Stimulated activated CD4-positive, alpha-beta T cell treated with anti-CD3 and anti-CD28 coated beads, Interleukin-4, amount 100 ng/mL, for 4 hours (primary cell): ENCODE measurements at places on chromosomes 3 and 15.

- DNase-seq, result no peak
These were observed 17.9 kb downstream of the DNAH1 start for GRCh38 chr3:52333869-52334557.

DNA sequence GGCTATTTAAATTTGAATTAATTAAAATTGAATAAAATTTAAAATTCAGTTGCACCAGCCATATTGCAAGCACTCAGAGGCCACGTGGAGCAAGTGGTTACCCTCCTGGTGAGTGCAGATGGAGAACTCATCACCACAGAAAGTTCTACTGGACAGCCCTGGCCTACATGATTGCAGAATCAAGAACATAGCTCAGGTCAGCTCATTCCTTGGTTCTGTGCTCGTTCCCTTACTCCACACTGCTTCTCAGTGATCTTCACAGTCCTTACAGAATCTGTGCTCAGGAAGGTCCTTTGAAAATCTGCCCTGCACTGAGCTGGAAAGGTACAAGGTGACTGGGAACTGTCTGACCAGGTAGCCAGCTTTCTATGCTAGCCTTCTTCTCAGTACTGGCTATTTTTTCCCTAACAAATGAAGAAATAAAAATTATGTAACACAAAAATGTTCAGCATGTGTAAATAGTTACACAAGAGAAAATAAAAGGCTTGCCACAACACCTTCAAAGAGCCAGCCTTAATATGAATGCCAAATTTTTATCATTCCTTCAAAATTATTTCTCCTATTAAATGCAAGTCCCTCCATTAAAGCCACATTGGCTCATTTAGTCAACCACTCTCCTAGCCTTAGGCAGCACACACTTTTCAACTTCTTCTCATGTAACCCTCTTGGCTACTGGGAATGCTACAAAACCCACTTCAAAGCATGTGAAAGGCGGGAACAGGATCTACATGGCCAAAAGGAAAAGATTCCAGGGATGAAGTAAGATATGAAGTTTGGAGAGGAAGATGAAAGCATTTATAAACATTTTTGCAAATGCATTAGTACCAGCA is 326.4 kb upstream of the WNT5A start:
- DNase-seq, result no peak

GRCh38 chr3:186453531-186453930 is 90.6 kb downstream of the CRYGS start:
- no peak for DNase-seq

GRCh38 chr15:47035475-47036406 is 681.6 kb upstream of the SEMA6D start:
- DNase-seq, result no peak

DNA sequence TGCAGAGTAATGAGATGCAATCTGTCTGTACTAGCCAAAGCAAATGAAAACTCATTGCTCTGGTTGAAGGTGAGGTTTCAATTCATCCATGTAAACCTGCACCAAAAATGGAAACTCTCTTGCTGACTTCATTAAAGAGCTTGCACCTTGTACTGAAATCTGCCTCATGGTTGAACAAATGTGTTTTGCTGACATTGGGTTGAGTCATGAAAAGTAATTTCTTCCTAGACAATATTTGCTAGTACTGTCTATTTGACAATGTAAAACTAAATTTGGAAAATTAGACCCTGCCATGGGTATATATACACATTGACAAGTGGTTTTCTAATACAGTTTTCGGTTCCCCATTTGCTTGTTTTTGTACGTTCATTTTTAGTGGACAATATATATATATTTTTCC is 33.3 kb downstream of the RYR3 start:
- DNase-seq, result no peak

- no peak for DNase-seq
These were observed 118.8 kb upstream of the PTX3 start for GRCh38 chr3:157317895-157318294.

- no peak for DNase-seq
These were observed 31.6 kb downstream of the SLC22A14 start for GRCh38 chr3:38313695-38314094.
